ENCODE measurements at places on chromosomes 7 and 10.

DNA sequence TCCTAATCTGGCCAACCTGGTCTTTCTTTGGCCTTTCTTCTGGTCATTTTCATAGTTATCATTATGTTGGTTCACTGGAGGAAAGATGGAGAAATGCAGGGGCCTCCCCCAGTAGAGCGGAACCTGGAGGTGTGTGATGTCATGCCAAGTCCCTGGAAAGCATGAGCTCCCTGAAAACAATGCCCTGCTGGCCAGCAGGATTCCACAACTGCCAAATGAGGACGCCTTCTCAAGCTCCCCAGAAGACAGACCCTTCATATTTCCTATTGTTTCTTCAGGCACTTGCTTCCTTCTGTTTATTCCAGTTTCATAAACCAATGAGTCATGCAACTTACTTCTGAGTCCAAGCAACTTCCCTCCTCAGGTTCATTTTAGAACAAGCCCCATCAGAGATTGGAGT, 339.0 kb downstream of the GATA3 start:
- no peak for DNase-seq

DNA sequence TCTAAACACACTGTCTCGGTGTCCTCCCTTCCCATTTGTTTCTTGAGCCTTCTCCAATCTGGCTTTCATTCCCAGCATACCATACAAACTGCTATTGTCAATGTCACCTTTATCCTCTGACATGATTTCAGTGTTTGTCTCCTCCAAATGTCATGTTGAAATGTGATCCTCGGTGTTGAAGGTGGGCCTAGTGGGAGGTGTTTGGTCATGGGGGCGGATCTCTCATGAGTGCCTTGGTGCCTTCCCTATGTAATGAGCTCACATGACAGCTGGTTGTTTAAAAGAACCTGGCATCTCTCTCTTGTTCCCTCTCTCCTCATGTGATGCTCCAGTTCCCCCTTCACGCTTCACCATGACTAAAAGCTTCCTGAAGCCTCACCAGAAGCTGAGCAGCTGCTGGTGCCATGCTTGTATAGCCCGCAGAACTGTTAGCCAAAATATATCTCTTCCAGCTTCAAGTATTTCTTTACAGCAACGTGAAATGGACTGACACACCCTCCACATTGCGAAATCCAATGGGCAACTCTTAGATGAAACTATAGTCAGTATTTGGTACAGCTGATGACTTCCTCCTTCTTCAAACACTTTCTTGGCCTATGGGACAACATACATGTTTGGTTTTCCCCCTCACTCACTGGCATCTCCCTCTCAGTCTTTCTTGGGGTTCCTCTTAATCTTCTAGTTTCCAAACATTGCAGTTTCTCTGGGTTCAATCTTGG, 27.8 kb downstream of the RNLS start:
- no peak for DNase-seq

- DNase-seq, result peak; percentile 48
Measured at GRCh38 chr7:50962962-50963374, 180.3 kb upstream of the GRB10 start.

DNA sequence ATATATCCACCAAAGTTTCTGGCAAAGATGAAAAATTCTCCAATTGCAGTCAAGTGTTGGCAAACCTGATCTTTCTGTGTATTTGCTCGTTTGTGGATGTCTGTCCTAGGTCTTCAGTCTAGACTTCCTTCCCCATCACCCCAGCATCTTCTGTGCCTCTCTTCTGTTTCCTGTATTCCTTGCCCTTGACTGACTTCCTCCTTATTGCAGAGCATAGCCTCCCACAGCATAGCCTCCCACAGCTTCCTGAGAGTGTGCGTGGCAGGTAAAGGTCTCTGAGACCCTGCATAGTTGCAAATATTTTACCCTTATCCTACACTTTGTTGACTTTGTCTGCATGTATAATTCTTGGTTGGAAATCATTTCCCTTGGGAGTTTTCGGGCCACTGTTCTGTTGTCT, 18.4 kb downstream of the SLC18A2 start:
- DNase-seq, result no peak

- DNase-seq, result peak; percentile 33
Measured at GRCh38 chr10:87868277-87868676, 4.9 kb downstream of the PTEN start.

DNA sequence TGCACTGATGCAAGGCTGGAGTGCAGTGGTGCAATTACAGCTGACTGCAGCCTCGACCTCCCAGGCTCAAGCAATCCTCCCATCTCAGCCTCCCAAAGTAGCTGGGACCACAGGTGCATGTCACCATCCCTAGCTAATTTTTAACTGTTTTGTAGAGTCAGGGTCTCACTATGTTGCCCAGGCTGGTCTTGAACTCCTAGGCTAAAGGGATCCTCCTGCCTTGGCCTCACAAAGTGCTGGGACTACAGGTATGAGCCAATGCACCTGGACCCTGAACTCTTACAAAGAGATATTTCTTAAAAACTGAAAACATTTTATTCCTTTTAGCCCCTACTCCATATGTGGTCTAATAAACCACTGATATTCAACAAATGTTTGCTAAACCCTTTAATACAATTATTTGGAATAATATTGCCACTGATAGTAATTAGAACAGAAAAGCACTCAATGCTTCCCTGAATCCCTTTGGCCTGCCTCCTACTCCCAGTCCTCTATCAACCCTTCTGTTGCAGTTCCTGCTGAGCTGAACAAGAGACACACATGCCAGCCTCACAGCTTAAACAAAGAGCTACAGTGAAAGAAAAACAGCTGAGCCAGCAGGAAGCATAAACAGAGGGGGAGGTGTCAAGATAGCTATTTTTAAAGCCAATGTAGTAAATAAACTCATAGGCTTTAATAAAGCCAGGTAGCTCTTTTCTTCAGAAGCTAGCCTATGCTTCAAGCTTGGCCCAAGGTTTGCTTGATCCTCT, 7.0 kb upstream of the GNAI1 start:
- no peak for DNase-seq

DNA sequence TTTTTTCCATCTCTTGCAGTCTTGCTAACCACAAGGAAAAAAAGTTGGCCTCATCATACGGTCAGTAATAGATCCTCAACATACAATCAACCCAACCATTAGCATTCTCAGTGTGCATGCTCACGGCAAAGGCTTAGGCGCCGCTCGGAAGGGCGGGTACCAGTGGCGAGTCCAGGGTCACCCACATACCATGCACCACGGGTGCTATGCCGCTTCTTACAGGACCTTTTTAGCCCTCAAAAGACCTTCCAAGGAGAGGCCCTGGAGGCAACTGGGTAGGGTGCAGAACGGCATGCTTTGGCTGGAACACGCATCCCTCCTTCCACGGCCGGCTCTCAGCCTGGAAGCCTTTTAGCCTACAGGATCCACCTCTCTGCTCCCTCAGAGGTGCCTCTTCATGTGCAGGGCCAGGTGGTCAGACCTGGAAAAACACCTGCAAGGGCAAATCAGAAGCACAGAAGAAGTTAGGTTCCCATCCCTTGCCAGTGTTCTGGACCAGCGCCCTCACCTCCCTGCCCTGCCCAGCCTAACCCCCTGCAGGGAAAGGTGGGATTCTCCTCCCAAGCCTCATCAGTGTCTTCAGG, 5.8 kb downstream of the KLF6 start:
- DNase-seq, result no peak

DNA sequence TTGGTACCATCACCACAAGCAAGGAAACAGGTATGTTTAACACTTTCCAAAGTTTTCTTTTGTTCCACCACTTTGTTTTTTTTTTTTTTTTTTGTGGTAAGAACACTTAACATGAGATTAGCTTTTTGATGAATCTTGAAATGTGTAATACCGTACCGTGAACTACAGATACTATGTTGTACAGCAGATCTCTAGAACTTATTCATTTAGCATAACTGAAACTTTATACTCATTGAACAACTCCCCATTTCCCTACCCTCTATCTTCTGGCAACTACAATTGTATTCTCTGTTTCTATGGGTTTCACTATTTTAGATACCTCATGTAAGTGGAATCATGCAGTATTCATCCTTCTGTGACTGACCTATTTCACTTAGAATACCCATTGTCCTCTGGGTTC, 162.7 kb upstream of the ITGB1 start:
- no peak for DNase-seq

DNA sequence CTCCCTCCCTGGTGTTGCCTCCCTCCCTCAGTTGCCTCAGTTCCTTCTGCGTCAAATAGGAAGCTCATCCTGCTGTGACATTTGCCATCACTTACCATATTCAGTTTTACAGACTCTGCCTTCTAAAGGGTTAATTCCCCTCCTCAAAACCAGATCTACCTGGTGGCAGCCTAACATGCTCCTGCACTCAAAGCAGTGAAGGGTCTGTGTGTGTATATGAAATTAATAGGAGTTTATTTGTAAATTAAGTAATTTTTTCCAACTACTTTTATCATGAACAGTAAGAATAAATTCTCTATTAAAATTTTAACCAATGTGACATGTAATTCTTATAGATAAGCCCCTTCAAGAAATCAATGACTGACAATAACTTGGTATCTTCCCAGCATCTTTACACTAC, 158.6 kb upstream of the INSYN2A start:
- DNase-seq, result no peak

DNA sequence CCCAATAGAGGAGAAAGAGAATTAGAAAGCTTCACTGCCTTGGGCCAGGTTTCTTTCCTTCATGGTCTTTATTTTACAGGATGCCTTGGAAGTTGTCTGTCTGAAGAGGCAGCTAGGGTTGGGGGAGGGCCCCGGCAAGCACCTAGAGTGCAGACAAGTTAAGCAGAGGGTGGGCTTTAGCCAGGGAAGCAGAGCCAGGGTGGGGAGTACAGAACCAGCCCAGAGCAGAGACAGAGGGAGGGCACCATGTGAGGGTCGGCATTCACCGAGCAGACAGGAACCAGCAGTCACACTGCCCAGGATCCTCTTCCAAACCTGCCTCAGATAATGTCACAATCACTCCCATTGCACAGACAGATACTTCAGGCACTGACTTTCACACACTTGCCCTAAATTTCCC, 75.9 kb downstream of the ADARB2 start:
- DNase-seq, result no peak

DNA sequence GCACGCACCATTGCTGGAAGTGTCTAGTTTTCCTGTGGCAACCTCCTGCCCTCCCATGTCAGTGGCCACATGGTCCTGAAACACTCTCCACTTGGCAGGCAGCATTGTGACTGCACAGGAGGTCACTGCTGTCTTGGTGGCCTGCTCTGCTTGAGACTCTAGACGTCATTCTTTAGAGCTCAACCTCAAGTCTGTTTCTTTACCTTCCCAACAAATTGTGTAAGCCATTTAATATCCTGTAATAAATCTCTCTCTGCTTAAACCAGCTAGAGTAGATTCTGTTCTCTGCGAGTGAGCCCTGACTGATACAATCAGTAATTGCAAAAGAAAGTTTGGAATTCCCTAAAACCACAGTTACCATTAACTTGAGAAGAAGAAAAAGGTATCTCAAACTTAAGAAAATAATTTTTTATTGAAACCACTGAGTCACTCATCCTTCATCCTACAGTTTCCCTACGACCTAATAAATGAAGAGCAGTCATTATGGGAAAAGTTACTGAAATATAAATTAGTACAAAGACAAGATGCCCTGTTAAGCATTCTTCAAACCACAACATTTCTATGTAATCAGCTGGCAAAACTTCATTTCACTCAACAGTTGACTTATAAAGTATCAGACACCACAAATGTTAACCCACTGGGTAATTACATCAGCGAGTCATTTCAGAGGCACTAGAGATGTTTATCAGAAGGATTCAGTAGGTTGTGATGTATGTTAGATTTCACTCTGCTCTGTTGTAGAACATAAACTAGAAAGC, 18.0 kb downstream of the SLC25A13 start:
- no peak for DNase-seq

Measured in hematopoietic multipotent progenitor cell treated with erythropoietin and hydrocortisone succinate and interleukin-3 and kit ligand, for 17 days (in vitro differentiated cells).